ENCODE measurements at places on chromosomes 3 and 15. TPM values are rescaled to one million over a fixed set of nuclear protein-coding genes. Genes with fewer than 3 reads are reported as not detected.

DNA sequence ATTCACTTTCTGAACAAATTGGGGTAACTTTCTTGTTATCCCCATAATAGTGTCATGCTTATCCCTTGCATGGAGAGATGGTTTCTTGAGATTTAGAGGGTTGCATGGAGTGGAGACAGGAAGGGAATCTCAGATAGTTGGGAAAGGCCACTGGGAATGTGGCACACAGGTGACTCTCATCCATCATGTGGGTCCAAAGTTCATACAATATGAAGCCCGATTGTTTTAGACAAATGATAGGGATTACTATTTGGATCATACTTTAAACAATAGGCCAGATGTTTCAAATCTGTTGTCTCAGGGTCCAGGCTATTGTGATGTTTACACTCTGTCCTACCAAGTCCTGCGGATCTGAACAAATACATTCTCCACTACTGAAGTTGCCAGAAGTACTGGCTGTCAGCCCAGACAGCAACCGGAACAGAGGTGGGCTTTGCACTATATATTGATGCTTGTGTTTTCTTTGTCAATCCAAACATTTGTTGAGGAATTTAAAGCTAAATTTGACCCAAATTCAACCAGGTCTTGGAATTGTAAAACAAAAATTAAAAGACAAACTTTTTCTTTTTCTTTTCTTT lies 39.2 kb upstream of the NMNAT3 start:
- H3K4me1 ChIP-seq: peaks cover 3% of the 10 kb centered on the region
- H3K27ac ChIP-seq: no peak overlapping the region
- H3K36me3 ChIP-seq: no peaks in the 10 kb centered on the region

GRCh38 chr3:144241404-144241803 lies 269.8 kb downstream of the DIPK2A start:
- H3K27me3 ChIP-seq: no peaks in the 10 kb centered on the region
- H3K4me1 ChIP-seq: no peaks in the 10 kb centered on the region

DNA sequence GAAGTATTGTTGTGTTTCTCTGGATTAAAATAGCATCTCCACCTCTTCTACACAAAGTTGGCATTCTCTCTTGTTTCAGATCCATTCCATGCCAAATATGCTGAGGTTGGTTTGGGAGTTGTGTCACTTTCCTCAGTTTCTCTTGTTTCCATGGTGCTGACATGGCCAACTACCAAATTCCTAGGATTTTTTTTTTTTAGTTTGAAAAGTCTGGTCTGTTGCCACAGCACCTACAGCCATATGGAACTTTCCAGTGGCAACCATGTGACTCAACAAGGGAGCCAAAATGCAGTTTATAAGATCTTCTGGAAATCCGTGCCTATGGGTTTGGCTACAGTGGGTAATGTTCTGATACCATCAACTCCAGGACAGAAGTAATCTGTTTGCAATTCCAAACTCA lies 96.0 kb upstream of the CLSTN2 start:
- H3K27me3 ChIP-seq: peaks cover 5% of the 10 kb centered on the region
- no peak overlapping the region for H3K27ac ChIP-seq
- DNase-seq: no peak
- H3K4me1 ChIP-seq: no peaks in the 10 kb centered on the region
- no peak overlapping the region for H3K4me3 ChIP-seq

DNA sequence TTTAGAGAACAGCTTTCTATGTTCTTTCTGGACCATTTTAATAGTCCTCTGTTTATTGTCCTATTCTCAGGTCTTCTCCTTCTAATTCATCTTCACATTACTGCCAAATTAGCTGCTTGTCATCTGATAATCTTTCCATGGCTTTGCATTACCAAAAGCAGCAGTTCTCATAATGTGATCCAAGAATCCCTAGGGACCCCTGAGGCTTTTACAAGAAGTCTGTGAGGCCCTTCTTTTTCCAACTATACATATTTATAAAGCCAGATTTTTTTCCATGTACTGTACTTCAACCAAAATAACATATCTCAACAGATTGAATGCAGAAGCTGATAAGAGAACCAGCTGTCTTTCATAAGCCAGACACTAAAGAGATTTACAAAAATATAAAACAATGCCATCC lies 162.5 kb upstream of the BFSP2 start:
- no peaks in the 10 kb centered on the region for H3K27me3 ChIP-seq
- H3K4me3 ChIP-seq: no peak overlapping the region
- H3K36me3 ChIP-seq: no peaks in the 10 kb centered on the region

- peak overlapping the region; percentile 6 for H3K27ac ChIP-seq
- no peak overlapping the region for H3K4me3 ChIP-seq
- DNase-seq: no peak
- no peaks in the 10 kb centered on the region for H3K27me3 ChIP-seq
These were observed 6.9 kb downstream of the SHF start for GRCh38 chr15:45180648-45181436.

DNA sequence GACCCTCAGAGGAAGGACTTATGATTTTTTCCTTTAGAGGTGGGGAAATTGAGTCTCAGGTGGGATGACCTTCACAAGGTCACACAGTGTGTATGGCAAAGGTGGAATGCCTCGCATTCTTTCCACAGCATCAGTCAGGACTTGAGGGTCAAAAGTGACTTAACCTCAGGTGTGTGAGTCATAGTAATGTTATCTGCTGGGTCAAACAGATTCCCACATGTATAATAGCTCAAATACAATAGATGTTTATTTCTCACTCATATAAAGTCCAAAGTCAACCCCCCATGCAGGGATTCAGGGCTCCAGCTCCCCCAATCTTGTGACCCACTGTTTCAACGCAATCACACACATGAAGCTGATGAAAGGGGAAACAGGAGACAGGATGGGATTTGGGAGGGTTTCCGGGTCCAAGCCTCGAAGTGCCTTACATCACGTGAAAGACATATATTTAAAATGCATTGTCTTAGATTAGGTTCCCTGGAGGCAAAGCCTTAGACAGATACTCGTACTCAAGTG lies 34.0 kb upstream of the CCDC174 start:
- no peak for DNase-seq
- no peaks in the 10 kb centered on the region for H3K36me3 ChIP-seq
- no peaks in the 10 kb centered on the region for H3K27me3 ChIP-seq
- H3K27ac ChIP-seq: no peak overlapping the region
- peaks cover 46% of the 10 kb centered on the region for H3K4me1 ChIP-seq

DNA sequence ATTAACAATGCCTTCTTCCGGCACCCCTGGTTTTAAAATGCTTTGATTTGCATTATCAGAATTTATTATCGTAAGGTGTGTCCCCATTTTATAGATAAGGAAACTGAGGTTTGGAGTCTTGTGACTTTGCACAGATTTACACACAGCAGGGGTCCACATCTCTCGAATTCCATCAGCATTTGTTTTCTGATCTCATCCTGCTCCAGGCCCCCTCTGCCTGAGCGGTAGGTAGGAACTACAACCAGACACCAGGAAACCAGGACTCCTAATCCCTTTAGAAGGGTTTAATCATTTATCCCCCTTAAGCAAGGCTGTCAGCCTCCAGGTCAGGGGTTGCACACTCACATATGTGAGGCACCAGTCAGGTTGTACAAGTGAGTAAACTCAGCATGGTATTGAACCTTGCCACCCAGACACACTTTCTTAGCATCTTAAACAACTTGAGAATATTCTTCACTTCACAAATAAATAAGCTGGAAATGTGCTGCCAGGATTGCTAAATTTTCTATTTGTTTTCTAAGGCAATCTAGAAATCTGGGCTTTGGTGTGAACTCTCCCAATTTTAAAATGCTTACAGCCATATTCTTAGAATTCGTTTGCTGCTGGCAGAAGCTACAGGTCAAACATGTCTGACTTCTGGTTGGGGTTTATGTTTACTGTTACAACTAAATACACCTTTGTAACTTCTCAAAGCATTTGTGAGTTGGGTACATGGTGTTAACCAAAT lies 31.7 kb upstream of the CMTM7 start:
- peaks cover 25% of the 10 kb centered on the region for H3K4me1 ChIP-seq
- no peak overlapping the region for H3K27ac ChIP-seq
- peak overlapping the region; percentile 8 for H3K4me3 ChIP-seq
- H3K36me3 ChIP-seq: peaks cover 28% of the 10 kb centered on the region
- DNase-seq: no peak

DNA sequence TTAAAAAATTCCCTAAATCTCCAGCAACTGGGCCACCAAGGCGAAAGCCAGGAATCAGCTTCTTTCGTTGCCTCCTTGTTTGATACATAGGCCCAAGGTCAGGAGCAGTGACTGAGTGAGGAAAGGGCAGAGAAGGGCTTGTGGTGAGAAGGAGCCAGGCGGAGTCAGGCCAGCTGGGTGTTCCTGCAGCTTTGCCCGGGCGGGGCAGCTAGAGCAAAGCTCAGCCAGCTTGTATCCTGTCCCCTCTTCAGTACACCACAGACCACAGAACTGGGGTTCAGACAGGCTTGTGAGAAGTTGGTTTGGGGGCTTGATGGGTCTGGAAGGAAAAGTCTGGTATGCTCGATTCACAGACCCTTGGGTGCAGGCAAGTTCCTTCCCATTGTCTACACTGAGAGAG lies 52.6 kb downstream of the CCK start:
- H3K4me3 ChIP-seq: no peak overlapping the region
- no peaks in the 10 kb centered on the region for H3K27me3 ChIP-seq
- no peak for DNase-seq
- no peak overlapping the region for H3K27ac ChIP-seq
- H3K36me3 ChIP-seq: peaks cover 20% of the 10 kb centered on the region

DNA sequence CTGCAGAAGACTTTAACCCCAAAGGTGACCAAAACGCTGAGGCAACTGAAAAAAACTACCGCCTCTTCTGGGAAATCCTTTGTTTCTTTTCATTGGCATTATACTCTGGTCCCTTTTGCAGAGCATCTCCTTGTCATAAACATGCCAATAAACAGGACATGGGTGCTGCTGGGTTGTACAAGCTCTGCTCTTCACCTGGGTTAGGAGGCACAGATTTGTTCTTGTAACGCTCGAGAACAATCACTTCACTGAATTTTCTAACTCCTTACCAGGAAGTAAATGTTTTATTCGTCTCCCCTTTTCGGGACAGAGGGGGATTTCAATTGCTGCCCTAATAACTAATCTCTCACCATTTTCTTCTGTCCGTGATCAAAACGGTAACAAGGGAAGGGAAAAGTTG lies 1.3 kb downstream of the PLCH1 start:
- H3K4me3 ChIP-seq: peak overlapping the region; percentile 96
- H3K4me1 ChIP-seq: peaks cover 58% of the 10 kb centered on the region
- DNase-seq: no peak

DNA sequence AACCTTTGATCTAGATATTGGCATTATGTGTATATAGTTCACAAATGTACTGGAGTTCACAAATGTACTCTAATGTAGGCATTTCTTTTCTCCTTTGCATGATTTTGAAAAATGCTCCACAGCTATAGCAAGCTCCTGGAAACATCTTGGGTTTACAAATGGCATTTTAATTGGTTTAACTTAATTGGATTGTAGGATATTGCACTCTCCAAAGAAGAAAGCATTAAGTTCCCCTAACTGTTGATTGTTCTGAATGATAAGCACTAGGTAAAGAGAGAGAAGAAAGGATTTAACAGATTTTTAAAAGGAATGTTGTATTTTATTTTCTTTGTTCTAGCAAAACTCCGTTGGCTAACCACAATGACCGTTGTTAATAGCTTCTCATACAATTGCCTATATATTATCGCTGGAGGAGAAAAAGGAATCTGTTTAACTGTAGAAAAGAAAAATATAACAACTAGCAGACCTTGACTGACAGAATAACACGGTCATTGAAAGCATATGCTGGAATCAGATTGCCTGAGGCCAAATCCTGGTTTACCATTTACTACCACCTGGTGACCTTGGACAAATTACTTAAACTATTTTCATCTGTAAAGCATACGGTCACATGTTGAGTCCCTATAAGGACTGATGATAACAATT lies 170.8 kb downstream of the PEX5L start:
- H3K4me3 ChIP-seq: no peak overlapping the region
- peaks cover 14% of the 10 kb centered on the region for H3K4me1 ChIP-seq
- no peaks in the 10 kb centered on the region for H3K36me3 ChIP-seq
- H3K27ac ChIP-seq: no peak overlapping the region
- no peaks in the 10 kb centered on the region for H3K27me3 ChIP-seq

DNA sequence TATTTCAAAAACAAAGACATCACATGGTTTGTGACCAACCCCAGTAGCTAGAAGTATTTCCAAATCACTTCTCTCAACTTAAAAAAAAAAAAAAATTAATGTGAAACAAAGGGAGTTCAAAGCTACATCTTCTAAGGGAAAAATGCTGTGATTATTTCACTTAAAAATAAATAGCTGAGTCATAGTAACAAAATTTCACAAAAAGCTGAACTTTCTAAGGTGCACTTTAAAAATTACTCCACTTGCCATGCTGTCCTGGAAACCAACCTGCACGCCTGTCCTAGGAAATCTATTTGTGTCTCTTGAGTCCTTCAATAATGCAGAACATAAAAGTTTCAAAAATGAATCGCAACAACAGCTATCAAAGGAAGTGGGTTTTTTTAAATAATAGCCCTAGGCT lies 1.8 kb downstream of the ACAP2 start:
- H3K27me3 ChIP-seq: no peaks in the 10 kb centered on the region
- H3K4me3 ChIP-seq: peak overlapping the region; percentile 89
- peaks cover 14% of the 10 kb centered on the region for H3K4me1 ChIP-seq
- DNase-seq: no peak

DNA sequence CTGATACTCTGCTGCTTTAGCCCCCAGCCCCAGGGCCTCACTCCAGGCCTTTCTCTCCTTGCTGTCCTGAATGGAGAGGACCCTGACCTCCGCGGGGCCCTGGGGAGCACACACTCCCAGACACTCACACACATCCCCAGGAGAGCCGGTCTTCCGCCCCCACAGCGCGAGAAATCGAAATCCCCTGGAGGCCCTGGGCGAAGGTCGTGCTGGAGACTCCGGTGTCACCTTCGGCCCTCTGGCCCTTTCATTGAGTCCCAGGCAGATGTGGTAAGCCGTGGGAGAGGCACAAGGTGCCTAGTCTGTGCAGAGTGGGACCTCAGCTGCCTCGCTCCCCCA lies 848 bp upstream of the GOLGA8B start:
- peak overlapping the region; percentile 82 for H3K4me3 ChIP-seq
- DNase-seq: no peak
- no peak overlapping the region for H3K27ac ChIP-seq
- H3K36me3 ChIP-seq: no peaks in the 10 kb centered on the region
- peaks cover 29% of the 10 kb centered on the region for H3K27me3 ChIP-seq

DNA sequence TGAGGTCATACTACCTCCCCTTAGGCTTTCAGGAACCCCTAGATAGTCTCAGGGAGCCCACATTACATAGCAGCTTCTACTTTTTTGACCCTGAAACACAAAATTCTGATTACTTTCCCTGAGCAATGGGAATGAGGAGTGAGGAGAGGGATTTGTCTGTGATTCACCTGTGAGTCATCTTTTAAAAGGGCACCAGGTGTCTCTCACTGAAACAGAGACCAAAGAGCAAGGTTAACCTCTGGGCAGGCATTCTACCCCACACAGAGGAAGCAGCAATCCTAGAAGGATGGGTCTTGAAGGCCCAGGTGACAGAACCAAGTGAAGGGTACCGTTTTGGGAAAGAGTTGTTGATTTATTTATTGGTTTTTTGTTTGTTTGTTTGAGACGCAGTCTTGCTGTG lies 31.1 kb upstream of the UBE2E2 start:
- no peaks in the 10 kb centered on the region for H3K4me1 ChIP-seq
- H3K4me3 ChIP-seq: no peak overlapping the region
- H3K36me3 ChIP-seq: no peaks in the 10 kb centered on the region
- no peak overlapping the region for H3K27ac ChIP-seq
- peaks cover 17% of the 10 kb centered on the region for H3K27me3 ChIP-seq

ZNF80 gene
- total RNA-seq: not detected

PROK2 gene
- total RNA-seq: not detected

PIGZ gene
- 6.0 TPM for total RNA-seq

Measured in progenitor cell of endocrine pancreas (in vitro differentiated cells).